GM19239 (cell line): ENCODE measurements at places on chromosomes 13 and 19.

- DNase-seq, result no peak
Measured at GRCh38 chr19:33689138-33689746, 67.5 kb downstream of the CHST8 start.

GRCh38 chr19:611481-611868 is 21.8 kb downstream of the HCN2 start:
- DNase-seq, result no peak

- DNase-seq, result no peak
Measured at GRCh38 chr13:83450591-83450990, 431.7 kb downstream of the SLITRK1 start.

- peak; percentile 2 for DNase-seq
Measured at GRCh38 chr13:60627071-60627686, 230.2 kb downstream of the TDRD3 start.

DNA sequence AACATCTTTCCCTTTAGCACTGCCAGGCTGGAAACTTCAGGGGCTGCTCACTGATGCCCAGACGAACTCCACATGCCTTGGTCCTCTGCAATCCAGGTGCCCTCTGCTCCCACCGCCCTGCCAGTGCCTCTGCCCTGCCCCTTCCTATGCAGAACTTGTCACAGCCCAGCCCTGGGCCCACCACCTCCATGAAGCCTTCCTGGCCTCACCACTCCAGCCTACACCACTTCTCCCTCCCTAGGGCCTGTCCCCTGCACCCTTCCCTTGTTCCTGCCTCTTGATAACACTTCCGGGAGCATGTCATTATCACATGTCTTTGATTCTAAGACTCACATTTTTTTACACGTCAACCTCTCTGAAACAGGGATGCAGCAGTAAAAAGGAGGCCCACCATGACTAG is 627.2 kb downstream of the UQCRFS1 start:
- DNase-seq, result no peak

- DNase-seq, result no peak
Measured at GRCh38 chr13:114111577-114111976, 20.8 kb downstream of the RASA3 start.

DNA sequence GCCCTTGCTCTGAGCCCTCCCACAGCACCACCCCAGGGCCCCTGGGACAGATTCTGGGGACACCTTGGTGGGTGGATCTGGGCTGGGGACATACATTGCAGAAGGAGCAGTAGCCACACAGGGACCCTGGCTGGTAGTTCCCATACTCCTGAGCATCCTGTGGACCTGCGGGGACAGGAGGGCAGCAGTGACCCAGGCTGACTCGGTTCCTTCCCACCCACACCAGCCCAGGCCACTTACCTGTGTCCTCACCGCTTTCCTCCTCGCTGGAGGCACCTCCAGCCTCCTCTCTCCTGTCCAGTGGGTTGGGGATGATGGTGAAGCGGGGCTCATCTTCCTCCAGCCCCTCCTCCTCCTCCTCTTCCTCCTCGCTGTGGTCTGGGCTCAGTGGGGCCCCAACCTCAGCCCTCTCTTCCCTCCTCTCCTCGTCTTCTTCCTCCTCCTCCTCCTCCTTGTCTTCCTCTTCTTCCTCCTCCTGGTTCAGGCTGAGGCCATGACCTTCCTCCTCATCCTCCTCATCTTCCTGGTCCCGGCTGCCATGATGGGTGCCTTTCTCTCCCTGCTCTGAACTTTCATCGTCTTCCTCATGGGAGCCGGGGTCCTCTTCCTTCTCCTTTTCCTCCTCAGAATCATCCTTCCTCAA is 1.9 kb downstream of the HRC start:
- DNase-seq, result no peak

DNA sequence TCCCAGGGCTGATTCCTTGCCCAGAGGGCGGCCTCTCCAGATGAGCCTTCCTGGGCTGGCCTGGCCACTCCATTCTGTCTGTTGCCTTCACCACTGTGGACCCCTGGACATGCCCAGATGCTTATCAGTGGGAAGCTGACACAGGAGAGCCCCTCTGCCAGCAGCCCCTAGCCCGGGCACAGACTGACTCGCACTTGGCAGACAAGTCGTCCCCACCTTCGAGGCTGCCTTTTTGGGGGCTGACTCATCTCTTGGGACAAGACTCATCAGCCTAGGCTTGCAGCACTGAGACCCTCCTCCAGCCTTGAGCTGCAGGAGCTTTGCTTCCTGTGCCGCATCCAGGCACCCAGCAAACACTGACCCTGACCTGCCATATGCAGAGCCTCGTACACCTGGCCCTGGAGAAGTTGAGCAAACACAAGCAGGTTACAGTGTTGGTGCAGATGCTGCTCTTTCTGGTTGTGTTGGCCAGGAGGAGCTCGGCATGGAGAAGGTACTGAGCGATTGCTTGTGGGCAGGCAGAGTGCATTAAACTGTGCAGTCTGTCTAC is 8.1 kb downstream of the CHST8 start:
- no peak for DNase-seq

DNA sequence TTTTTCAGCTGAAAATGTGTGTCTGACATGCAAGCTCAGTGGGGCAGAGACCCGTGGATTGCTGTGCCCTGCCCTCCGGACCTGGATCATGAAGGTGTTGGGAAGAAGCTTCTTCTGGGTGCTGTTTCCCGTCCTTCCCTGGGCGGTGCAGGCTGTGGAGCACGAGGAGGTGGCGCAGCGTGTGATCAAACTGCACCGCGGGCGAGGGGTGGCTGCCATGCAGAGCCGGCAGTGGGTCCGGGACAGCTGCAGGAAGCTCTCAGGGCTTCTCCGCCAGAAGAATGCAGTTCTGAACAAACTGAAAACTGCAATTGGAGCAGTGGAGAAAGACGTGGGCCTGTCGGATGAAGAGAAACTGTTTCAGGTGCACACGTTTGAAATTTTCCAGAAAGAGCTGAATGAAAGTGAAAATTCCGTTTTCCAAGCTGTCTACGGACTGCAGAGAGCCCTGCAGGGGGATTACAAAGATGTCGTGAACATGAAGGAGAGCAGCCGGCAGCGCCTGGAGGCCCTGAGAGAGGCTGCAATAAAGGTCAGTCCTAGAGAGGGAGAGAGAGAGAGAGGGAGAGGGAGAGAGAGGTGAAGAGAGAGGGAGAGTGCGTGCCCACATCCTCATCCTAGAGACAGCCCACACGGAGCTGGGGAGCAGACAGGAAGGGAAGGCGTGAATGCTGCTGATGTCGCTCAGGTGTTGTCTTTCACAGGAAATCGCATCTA is 5.1 kb upstream of the DCUN1D2 start:
- DNase-seq, result no peak

- no peak for DNase-seq
Measured at GRCh38 chr19:13366529-13367143, 139.6 kb downstream of the CACNA1A start.

DNA sequence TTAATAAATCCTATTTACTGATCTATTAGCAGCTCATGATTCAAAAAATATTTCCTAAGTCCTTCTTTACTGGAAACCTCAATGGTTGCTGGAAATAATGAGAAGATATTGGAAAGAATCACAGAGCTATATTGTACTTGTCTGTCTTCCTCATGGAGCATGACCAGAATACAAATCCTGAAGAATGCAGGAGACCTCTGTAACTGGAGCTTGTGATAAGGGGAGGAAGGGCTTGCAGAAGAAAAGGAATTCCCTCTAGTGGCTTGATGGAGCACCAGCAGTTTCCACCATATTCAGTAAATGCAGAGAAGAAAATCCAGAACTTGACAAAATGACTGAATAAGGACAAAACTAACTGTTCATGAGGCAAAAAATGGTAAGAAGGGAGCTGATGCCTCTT is 1333.1 kb downstream of the EFNB2 start:
- no peak for DNase-seq

DNA sequence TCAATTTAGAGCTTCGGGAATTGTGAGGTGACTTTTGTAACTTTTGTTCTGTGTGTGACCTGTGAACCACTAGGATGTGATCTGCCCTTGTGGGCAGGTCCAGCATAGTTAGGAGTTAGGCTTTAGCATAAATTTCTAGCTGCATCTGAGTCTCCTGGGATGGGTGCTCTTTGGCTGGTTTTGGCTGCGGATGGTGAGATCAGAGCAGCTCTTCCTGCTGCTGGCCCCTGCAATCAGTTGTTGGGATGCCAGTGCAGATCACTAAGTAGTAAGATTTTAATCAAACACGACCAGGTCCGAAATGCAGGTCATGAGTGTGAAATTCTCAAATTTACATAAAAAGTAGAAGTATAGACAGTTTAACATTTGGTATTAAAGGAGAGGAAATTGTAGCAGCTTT is 8.5 kb downstream of the CEBPG start:
- no peak for DNase-seq

DNA sequence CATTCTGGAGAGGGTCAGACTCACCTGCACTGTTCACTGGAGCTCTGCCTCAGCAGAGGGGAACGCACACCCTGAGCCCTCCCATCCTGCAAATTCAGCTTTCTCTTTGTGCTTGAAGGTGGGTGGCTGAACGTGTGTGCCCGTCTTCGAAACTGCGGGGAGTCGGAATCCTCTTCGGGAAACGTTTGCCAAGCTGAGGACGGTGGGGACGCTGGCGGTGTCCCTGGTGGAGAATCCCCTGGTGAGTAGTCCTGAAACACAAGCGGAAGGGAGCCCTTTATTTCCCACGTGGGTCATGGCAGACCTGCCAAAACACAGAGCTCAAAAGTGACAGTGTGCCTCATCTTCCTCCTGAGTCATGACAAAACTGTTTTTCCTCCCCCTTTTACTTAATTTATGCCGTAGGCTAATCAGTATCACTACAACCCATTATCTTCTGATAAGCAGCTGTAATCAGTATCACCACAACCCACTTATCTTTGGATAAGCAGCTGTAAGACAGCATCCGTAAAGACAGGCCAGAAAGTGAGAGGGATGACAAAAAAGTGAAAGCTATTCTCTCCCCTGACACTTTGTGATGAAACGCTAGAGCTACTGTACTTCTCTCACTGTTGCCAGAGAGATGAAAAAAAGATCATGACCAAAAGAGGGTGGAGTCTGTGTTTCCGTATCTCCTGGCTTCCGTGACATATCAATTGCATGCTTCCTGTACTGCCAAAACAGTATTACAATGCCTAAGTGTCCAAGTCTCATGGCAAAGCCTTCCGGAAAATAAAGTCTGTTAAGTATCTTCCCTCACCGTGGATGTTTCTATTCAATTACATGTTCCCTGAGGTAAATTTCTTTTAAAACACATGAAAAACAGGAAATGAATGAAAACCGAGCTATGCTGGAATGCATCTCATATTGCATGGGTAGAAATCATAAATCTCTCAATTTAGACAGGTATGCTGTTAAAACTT is 155.5 kb downstream of the TBC1D4 start:
- peak; percentile 5 for DNase-seq

DNA sequence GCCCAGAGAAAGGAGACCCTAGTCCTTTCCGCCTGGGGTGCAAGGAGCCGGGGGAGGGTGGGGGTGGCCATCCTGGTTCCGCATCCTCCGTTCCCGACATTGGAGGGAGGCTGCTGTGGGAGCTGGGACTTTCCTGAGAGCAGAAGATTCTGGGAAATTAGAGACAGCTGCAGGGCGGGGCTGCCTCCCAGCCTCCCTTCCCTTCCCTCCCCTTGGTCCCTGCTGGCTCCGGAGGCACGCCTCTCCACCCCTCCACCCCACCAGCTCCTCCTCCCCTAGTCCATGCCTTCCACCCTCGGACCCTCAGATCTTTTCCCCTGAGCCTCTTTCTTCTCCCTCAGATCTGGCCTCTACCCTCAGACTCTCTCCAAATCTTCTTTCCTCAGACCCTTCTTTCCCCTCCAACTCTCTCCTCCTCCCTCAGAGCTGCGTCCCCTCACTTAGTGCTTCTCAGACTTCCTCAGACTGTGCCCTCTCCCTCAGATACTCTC is 3.1 kb upstream of the BCL3 start:
- DNase-seq, result no peak

DNA sequence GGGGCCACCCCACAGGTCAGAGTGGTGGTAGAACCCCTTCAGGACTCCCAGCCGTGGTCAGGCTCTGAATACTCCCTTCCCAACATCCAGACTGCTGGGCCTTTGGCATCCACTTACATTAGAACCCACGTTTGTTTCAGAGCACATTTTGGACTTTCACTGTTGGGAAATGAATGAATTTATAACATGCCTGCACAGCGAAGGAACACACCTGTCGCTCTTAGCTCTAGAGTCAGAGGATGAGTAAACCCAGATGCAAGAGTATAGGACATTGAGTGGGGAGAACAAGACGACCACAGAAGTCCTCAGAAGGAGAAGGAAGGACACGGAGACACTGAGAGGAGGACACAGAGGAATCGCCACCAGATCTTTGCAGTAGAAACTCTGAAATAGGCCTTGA is 30.9 kb downstream of the SHISA2 start:
- DNase-seq, result no peak

GRCh38 chr19:35478794-35479677 is 11.2 kb downstream of the KRTDAP start:
- DNase-seq, result no peak

DNA sequence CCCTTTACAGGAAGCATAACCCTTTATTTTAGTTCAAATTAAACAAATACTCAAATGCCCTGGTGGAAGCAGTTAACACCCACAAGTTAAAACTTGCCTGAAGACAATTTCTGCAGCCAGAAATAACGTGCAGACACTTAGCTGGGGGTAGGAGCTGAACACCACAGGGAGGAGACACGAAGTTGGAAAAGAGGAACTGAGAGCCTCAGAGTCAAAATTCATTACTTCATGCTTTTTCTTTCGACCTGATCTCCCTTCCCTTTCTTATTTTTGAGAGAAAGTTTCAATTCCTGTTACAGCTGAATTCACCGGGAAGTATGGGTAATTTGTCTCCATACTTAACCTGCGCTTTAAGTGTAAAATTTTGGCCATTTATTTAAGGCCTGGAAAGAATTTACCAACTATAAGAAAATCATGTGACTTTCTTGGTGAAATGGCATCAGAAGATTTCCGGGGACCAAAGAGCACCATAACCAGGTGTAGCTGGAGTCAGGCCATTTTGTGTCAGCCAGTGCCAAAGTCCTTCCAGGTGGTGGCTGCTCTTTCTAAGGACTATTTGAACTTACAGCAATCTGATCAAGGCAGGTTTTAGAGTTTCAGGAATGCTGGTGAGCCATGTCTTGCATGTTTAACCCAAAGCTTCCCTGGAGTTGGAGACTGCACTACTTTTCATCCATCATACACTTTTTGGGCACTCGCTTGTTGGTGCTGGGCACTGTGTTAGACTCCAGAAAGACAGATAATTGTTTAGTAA is 46.5 kb upstream of the RCBTB2 start:
- DNase-seq, result no peak

GRCh38 chr13:100100115-100100879 is 11.4 kb downstream of the PCCA start:
- DNase-seq, result no peak

GRCh38 chr19:45640849-45641273 is 1.7 kb upstream of the EML2 start:
- DNase-seq, result no peak
